ENCODE measurements at places on chromosomes 4 and X.

DNA sequence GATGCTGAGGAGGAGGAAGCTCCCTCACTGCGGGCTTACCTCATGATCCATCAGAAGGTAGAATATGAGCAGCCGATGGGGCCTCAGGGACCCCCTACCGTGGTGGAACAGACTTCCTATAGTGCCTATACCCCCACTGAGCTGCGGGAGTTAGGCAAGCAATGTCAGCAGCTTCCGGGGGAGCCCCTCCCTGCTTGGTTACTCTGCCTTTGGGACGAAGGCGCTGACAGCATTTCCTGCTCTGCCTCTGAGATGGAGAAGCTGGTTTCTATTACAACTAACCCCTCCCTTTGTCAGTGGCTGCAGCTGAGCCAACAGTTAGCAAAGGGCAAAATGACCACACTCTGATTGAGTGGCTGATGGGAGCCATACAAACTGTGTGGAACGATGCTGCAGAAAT, 430.7 kb downstream of the IDS start:
- peak; percentile 40 for DNase-seq

DNA sequence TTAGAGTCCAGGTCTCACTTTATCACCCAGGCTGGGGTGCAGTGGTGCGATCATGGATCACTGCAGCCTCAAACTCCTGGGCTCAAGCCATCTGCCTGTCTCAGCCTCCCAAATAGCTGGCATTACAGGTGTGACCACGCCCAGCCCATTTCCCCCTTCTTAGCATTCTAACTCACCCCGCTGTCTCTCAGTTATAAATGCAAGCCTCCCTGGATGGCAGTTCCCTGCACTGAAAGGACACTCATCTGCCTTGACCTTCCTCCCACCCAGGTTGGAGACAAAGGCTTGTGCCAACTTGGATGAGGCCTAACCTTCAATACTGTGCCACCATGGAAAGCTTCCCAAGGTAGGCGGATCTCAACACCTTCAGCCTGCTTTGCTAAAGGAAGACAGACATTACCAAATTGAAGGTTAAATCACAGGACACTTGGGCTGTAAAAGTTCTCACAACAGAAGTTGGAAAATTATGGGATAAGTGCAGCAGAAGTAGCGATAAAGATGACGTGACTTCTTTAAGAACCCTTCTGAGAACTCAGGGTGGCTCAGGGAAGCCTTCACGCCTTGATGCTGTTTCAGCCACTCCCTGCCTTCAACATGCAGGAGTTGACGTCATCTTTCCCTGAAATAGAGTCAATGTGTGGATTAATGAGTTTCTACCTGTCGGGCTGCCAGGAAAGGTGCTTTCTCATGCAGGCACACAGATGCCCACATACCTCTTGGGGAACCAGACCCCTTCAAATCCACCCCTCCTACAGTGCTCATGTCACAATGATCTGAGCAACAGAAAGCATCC, 10.6 kb upstream of the GPM6B start:
- no peak for DNase-seq

GRCh38 chrX:40013266-40014195, 84.2 kb downstream of the BCOR start:
- peak; percentile 73 for DNase-seq

GRCh38 chr4:169665046-169665737, 44.8 kb downstream of the CLCN3 start:
- no peak for DNase-seq

- no peak for DNase-seq
These were observed 72.8 kb downstream of the SMIM20 start for GRCh38 chr4:25986807-25987206.

DNA sequence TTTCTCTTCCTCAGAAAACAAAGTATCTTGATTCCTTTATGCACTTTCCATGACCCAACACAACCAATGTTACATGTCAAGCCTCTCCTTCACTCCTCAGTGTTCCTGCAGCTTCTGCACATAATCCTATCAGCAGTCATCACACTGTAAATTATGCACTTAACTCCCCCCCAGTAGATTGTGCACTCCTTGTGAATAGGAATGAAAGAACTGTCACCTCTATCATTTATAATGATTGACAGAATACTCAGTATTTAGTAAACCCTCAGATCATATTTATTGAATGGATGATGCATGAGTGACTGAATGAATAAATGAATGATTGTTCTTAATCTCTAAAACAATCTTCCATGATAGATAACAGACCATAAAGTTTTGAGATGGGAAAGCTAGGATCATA, 253.3 kb downstream of the HS3ST1 start:
- DNase-seq = no peak

DNA sequence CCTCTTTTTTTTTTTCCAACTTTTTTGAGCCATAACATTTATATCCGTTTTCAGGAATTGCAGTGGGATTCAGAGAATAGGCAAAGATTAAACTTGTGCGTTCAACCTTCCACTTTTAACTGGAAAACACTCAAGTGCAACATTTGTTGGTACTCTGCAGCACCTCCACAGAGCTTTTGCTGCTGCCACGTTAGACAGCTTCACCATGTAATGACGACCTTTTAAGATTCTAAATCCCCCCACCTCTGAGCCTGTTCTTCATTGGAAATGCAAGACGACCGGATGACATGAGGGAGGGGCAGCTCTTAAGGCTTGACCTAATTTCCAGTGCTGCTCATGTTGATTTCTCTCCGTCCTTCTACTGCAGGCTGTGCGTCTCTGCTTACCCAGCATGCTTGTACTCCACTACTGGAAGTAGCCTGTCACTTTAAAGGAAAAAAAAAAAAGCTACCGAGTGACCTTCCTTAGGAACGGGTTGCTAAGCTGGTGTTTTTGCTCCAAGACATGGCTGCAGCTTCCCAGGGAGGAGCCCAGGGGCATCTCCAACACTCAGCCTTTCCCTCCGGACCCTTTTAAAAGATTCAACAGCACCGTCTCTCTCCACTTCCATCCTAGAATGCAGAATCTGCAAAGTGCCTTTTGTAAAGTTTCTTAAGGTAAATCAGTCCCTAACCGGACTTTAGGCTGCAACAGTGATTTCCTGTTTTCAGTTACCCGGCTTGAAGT, at the start of gene CC2D2A:
Gene CC2D2A, plus strand, starts transcription at position 481 of the 726 bp plus-strand sequence. CDS start 6,051 bp downstream, outside the sequence.
- DNase-seq = no peak

GRCh38 chrX:47590984-47591383, 8.7 kb downstream of the TIMP1 start:
- no peak for DNase-seq

DNA sequence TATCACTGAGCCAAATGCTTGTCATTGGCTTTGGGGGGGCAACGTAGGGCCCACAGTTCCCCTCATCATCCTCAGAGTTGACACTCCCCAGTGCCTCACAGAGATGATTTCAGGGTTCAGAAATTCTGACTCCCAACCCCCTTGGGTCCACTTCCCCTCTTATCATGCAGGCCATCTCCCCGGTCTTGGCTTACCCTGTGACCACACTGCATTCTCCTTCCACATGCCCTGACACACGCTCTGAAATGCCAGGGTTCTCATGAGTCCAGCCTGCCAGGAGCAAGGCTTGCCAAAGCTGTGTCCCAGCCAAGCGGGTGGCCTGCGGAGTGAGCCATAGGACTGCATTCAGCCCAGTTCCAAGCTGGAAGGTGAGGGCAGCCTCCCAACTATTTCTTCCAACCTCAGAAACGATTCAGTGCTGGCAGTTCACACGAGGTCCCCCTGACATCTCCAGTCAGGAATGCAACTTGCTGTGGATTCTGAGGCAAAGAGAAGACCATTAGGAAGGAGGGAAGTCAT, 101.2 kb downstream of the SMIM20 start:
- DNase-seq = no peak

DNA sequence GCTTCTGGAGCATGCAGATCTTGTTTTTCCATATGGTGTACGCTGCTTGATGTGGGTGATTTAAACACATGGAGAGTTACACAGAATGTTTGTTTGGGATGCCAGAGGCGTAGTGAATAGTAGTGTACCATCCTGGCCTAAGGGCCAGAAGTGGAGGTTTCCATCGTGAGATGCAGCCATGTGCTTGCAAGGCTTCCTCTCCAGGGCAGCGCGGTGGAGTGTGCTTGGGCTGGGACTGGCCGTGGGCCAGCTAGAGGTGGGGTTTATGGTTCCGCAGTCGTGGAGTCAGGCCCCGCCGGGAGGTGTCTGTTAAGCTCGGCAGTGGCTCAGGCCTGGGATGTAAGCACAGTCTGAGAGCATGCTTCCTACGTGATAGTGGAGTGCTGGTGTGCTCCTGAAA, 14.0 kb downstream of the STOX2 start:
- DNase-seq = no peak

- DNase-seq = no peak
These were observed 52.1 kb downstream of the PROM1 start for GRCh38 chr4:16031546-16032395.

DNA sequence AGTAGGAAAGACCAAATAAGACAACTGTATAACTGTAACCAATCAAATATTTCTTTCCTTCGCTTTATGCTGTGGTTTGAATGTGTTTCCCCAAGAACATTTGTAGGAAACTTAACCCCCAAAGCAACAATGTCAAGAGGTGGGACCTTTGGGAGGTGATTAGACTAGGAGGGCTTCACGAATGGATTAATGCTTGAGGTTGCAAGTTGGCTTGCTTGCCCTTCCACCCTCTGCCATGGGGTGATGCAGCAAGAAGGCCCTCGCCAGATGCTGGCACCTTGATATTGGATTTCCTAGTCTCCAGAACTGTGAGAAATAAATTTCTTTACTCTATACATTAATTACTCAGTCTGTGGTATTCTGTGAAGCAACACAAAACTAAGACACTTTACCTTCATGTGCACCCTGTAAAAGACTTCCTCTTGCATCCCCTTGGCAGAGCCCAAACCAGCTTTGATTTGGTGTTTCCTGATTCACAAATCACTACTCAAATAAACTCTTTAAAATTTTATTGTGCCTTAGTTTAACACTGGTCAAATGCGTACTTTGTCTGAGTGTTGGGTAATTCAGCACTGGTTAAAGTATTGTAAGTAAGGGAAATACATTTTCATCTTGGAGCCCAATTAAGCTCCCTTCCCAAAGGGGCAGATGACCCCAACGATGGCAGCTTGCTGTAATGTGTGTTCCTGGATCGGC, 59.9 kb downstream of the COQ2 start:
- no peak for DNase-seq

- DNase-seq = no peak
These were observed 32.4 kb downstream of the LRBA start for GRCh38 chr4:150982557-150983233.

DNA sequence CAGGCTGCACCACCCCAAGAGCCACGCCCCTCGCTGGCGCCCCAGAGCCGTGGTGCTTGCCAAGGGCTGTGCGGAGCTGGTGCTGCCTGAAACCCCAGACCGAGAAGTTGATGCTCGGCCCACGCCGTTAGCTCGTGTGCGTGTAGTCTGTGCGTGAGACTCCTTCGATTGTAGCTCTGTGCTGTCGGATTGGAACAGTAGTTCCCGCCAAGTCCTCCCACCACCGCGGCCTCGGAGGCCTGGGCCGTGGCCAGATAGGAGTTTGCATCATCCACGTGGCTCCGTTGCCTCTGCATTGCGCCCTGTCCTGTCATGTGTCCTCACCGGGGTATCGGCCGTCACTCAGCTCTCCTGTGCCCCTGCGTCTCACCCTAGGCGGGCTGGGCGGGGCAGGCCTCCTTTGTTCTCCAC, 24.2 kb downstream of the TNIP2 start:
- DNase-seq = no peak

GRCh38 chrX:11953615-11954014, 184.7 kb upstream of the FRMPD4 start:
- no peak for DNase-seq

DNA sequence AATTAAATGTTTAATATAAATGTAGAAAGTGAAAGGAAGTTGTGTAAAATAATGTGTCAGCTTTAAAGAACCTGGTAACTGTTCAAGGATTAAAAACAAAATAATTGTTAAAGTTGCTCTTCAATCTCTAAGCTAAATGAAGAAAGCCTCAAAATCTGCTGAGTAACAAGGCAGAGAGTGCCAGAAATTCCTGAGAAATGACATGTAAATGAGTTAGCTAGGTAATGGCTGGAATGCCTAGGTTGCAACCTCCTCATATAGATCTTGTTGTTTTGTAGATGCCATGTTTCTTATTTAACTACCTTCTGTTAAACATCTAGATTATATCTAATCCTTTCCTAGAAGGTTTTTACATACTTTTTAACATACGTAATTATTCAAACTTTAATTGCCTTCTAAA, 763.6 kb upstream of the AGA start:
- DNase-seq = no peak

DNA sequence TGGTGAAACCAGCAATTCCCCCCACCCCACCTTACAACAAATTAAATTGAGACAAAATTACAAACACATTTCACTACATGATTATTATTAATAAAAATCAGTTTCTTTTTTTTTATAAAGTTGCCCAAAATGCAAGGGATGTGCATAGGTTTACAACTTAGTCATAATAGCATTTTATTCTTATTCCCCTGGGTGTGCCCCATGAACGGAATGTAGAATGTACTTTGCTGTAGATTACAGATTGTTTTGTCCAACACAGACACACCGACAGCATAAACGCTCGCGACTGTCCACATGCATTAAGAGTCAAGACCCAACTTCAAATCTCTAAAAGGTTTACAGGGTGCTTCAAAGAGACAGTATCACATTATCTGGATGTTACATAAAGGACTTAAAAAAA, 72.3 kb downstream of the NYX start:
- DNase-seq = no peak

DNA sequence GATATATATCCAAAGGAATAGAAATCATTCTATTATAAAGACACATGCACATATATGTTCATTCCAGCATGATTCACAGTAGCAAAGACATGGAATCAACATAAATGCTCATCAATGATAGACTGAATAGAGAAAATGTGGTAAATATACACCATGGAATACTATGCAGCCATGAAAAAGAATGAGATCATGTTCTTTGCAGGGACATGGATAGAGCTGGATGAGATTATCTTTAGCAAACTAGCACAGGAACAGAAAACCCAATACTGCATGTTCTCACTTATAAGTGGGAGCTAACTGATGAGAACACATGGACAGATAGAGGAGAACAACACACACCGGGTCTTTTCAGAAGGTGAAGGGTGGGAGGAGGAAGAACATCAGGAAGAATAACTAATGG, 1318.6 kb downstream of the PCDH19 start:
- DNase-seq = no peak

DNA sequence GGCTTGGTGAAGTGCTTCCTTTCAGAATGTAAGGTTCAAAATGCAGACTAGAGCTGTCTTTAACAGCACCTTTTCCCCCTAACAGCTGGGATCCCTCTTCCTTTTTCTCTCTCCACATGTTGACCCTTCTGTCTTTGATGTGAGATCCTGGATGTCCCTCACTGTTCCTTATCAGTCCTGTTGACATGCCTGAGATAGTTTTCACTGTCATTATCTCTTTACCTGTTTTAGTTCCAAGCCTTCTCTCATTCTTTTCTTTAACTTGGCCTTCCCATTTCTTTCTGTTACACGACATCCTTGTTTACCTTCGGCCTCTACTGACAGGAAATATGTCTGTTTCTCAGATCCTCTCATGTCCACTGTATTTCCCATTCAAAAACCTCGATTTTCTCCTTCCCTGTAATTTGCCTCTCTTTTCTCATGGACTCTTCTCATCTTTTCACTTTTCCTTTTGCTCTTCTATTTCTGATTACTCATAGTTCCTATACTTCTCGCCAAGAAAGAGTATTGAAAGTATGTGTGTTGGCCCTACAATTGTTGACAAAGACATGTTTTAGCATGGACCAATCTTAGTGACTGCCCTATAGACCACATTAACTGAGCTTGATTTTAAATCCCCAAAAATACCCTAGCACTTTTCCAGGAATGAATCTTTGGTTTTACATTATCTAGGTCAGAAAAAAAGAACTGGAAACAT, 1.2 kb upstream of the SOWAHB start:
- DNase-seq = no peak

- DNase-seq = no peak
These were observed 28.1 kb upstream of the TXK start for GRCh38 chr4:48162162-48162561.
